Caco-2 (cell line): ENCODE measurements at places on chromosomes 3 and 15. TPM values are rescaled to one million over a fixed set of nuclear protein-coding genes. Genes with fewer than 3 reads are reported as not detected.

Gene GASK1A
- 0.16 TPM in 1 of 2 replicates, not detected in the other for total RNA-seq

Gene TMPRSS7
- total RNA-seq = 0.16 and 0.36 TPM in 2 replicates

Gene LRRC34
- total RNA-seq = not detected in 2 replicates

Gene DCUN1D1
- 43.0 and 51.2 TPM in 2 replicates for total RNA-seq

Gene MORC1
- total RNA-seq = not detected in 2 replicates

Gene ENTPD3
- not detected in 2 replicates for total RNA-seq

Gene RPSA
- 1,548 and 1,562 TPM in 2 replicates for total RNA-seq

Gene GHSR
- total RNA-seq = not detected in 2 replicates

Gene DUOXA2
- total RNA-seq = 1.5 and 1.6 TPM in 2 replicates

Gene OIP5
- total RNA-seq = 23.4 and 26.4 TPM in 2 replicates

Gene STRA6
- total RNA-seq = 2.1 and 3.1 TPM in 2 replicates

Gene ZNF385D
- not detected in 2 replicates for total RNA-seq

Gene GOLGA8T
- total RNA-seq = not detected in 2 replicates

Gene VILL
- total RNA-seq = 11.7 and 12.2 TPM in 2 replicates

Gene BTD
- total RNA-seq = 11.1 and 11.8 TPM in 2 replicates

Gene GOLGA6L7
- total RNA-seq = not detected in 2 replicates

Gene CPNE9
- not detected in 2 replicates for total RNA-seq

Gene ZBED2
- total RNA-seq = 0.14 and 0.20 TPM in 2 replicates

Gene CD200R1
- total RNA-seq = 0.11 and 0.28 TPM in 2 replicates

Gene TASOR
- total RNA-seq = 54.7 and 59.0 TPM in 2 replicates

Gene FAN1
- total RNA-seq = 24.9 and 26.6 TPM in 2 replicates

Gene LEO1
- total RNA-seq = 30.7 and 32.2 TPM in 2 replicates

Gene VPS18
- 27.3 and 29.3 TPM in 2 replicates for total RNA-seq

Gene WNT7A
- total RNA-seq = 0.58 and 1.1 TPM in 2 replicates

Gene PFKFB4
- 11.2 and 14.4 TPM in 2 replicates for total RNA-seq

Gene FES
- 1.7 and 1.8 TPM in 2 replicates for total RNA-seq

Gene ZNF35
- total RNA-seq = 12.0 and 14.7 TPM in 2 replicates

Gene CHL1
- total RNA-seq = not detected in 2 replicates

Gene PLSCR2
- not detected in 2 replicates for total RNA-seq

Gene FILIP1L
- total RNA-seq = 15.5 and 22.7 TPM in 2 replicates

Gene GMNC
- not detected in 2 replicates for total RNA-seq

Gene ALDH1A3
- total RNA-seq = 3.9 and 6.6 TPM in 2 replicates

Gene CPLX3
- not detected in 2 replicates for total RNA-seq

Gene SAXO2
- 0.61 TPM in 1 of 2 replicates, not detected in the other for total RNA-seq

Gene SEMA3G
- total RNA-seq = 0.28 and 0.32 TPM in 2 replicates

Gene PGBD4
- 1.5 and 1.7 TPM in 2 replicates for total RNA-seq

Gene TNNC1
- total RNA-seq = 36.1 and 40.5 TPM in 2 replicates

Gene ADAMTS17
- 1.5 and 2.0 TPM in 2 replicates for total RNA-seq

Gene ATP13A5
- not detected in 2 replicates for total RNA-seq

Gene HCLS1
- 0.45 and 1.00 TPM in 2 replicates for total RNA-seq

Gene NUP210
- total RNA-seq = 58.5 and 63.7 TPM in 2 replicates

Gene PARP3
- total RNA-seq = 3.3 and 5.6 TPM in 2 replicates

Gene TNFAIP8L3
- 0.30 TPM in 1 of 2 replicates, not detected in the other for total RNA-seq

Gene GOLGA6D
- total RNA-seq = not detected in 2 replicates

Gene FBXW12
- total RNA-seq = 1.7 and 2.3 TPM in 2 replicates

Gene TRPC1
- 7.9 and 8.3 TPM in 2 replicates for total RNA-seq

Gene TWF2
- total RNA-seq = 29.9 and 30.5 TPM in 2 replicates

Gene NOX5
- 0.05 TPM in 1 of 2 replicates, not detected in the other for total RNA-seq

Gene KNG1
- total RNA-seq = 6.7 and 9.5 TPM in 2 replicates

Gene KIF9
- 7.1 and 7.2 TPM in 2 replicates for total RNA-seq

Gene IL1RAP
- total RNA-seq = 5.1 and 6.2 TPM in 2 replicates

Gene ARNT2
- total RNA-seq = 0.07 and 0.23 TPM in 2 replicates

Gene AGTR1
- not detected in 2 replicates for total RNA-seq

Gene RTP4
- not detected in 2 replicates for total RNA-seq

Gene ERICH6
- total RNA-seq = not detected in 2 replicates
